A673 (cell line): ENCODE measurements at places on chromosomes 1 and 21. TPM values are rescaled to one million over a fixed set of nuclear protein-coding genes. Genes with fewer than 3 reads are reported as not detected.

TUFT1 gene
- 2.6 and 4.4 TPM in 2 replicates for total RNA-seq

GRCh38 chr1:159005676-159006075 is 4.0 kb upstream of the IFI16 start:
- no peak overlapping the region for H3K4me3 ChIP-seq
- no peak overlapping the region for H3K27ac ChIP-seq
- H3K36me3 ChIP-seq = no peaks in the 10 kb centered on the region
- no peaks in the 10 kb centered on the region for H3K27me3 ChIP-seq

DNA sequence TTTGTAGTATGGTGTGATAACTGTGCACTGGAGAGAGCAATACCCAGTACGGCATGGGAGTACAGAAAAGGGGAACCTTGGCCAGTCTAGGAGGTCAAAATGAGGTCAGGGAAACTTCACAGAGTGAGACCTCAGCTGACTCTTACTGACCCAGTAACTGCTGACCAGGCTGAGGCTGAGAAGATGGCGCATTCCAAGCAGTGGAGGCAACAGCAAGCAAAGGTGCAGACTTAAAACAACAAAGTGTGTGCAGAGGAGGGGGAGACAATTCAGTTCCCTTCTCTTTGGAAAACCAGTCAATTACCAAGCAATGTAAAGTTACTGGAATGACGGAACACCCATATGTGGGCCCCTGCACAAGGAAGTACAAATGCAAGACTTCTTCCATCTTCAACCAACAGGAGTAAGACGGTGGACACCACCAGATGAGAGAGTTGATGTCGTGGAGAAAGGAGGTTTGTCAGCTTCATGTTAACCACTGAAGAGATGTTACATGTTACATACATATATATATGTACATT is 54.6 kb upstream of the PRDX6 start:
- H3K4me3 ChIP-seq = no peak overlapping the region
- no peaks in the 10 kb centered on the region for H3K4me1 ChIP-seq
- DNase-seq = no peak
- H3K27me3 ChIP-seq = no peaks in the 10 kb centered on the region

OXCT2 gene
- 0.20 TPM in 1 of 2 replicates, not detected in the other for total RNA-seq

DNA sequence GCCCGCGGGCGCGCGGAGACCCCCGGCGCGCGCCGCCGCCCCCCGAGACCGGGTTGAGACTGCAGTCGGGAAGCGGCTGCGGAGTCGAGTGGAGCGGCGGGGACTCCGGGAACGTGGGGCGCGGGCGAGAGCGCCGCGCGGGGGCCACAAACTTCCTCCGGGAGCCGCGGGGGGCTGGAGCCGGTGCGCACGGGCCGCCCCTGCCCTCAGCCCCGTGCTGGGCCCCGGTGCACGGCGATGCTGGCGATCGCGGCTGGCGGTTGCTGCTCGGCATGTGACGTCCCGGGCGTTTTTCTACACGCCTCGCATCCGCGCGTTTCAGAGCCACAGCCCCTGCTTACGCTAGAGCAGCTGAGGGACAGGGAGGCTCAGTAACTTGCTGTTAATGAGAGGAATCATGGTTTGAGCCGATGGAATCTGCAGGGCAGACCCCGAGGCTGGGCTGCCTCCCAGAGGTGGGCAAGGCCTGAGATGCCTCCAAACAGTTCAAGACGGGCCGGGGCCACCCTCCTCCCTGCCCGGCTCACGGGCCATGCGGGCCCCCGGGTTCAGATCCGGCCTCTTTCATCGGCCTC is 520 bp downstream of the TMEM201 start:
- peak; percentile 49 for DNase-seq
- H3K4me1 ChIP-seq = peaks cover 43% of the 10 kb centered on the region
- H3K36me3 ChIP-seq = no peaks in the 10 kb centered on the region
- H3K27me3 ChIP-seq = no peaks in the 10 kb centered on the region
- H3K4me3 ChIP-seq = peak overlapping the region; percentile 91
- H3K27ac ChIP-seq = peak overlapping the region; percentile 83

DNA sequence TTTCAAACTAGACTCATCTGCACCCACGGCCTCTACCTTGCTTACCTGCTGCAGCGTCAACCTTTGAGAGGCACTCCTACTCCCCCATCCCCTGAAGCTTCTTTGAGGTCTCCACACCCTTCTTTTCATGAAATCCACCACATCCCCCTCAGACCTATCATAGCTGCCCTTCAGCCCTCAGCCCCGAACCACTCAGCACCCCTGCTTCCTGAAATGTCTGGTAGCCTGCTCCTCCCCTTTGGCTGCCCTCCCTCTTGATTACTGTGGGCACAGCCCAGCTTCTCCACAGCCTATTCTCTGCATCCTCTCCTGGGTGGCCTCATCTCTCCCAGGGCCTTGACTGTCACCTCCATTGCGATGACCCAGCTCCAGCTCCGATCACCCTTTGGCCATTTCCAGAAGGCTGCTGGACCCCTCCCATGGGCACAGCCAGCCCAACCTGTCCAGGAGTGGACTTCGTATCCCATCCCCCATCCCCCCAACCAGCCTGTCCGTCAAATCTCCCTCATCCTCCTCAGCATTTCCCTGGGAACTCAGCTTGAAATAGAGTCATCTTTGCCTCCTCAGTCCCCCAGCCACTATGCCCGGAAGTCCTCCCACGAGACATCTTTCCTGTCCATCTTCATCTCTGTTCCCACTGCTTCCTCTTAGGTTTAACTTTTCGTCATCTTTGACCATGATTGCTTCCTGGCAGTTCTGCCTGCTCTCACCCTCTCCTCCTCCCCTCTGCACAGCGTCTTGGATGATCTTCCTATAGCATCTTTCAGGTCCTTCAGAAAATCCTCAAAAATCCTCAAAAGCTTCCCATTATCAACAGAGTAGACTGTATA is 6.1 kb upstream of the ADORA1 start:
- H3K36me3 ChIP-seq = no peaks in the 10 kb centered on the region
- no peak for DNase-seq
- H3K27me3 ChIP-seq = peaks cover 22% of the 10 kb centered on the region
- H3K4me3 ChIP-seq = no peak overlapping the region
- H3K4me1 ChIP-seq = peaks cover 2% of the 10 kb centered on the region

DNA sequence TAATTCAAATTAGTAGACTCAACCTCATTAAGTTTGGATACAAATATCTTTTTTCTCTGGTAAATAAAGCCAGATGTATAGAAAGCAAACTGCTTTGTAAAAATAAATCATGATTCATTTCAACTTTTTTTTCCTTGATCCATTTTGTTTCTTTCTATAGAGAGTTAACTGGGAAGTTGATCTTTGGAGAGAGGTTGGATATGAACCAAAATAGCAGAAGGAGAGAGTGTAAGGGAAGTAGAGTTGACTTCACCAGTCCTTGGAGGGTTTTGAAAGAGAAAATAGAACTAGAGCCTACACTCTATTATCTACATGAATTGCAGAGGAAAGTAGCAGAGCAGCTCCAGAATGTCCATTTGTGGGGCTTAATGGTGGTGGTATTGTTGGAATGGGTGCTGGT is 243.8 kb downstream of the ADGRL2 start:
- peaks cover 18% of the 10 kb centered on the region for H3K27me3 ChIP-seq
- no peaks in the 10 kb centered on the region for H3K4me1 ChIP-seq
- no peaks in the 10 kb centered on the region for H3K36me3 ChIP-seq
- DNase-seq = no peak
- H3K4me3 ChIP-seq = no peak overlapping the region
